ENCODE measurements at places on chromosomes 11 and 22. TPM values are rescaled to one million over a fixed set of nuclear protein-coding genes. Genes with fewer than 3 reads are reported as not detected.

The ANO3 gene
- total RNA-seq = not detected

The VSIG10L2 gene
- not detected for total RNA-seq

The PEX16 gene
- 31.3 TPM for total RNA-seq

- H3K36me3 ChIP-seq = peaks cover 6% of the 10 kb centered on the region
- H3K4me3 ChIP-seq = no peak overlapping the region
- DNase-seq = no peak
- no peak overlapping the region for H3K27ac ChIP-seq
- H3K4me1 ChIP-seq = peaks cover 13% of the 10 kb centered on the region
Measured at GRCh38 chr11:119610836-119611426, 118.1 kb downstream of the NECTIN1 start.

- peaks cover 11% of the 10 kb centered on the region for H3K27me3 ChIP-seq
- peak overlapping the region; percentile 67 for H3K27ac ChIP-seq
- no peak for DNase-seq
- H3K36me3 ChIP-seq = peaks cover 29% of the 10 kb centered on the region
Measured at GRCh38 chr11:12853652-12854296, 155.3 kb upstream of the RASSF10 start.

The BATF2 gene
- total RNA-seq = 0.28 TPM

The PATE4 gene
- total RNA-seq = not detected

- H3K4me3 ChIP-seq = no peak overlapping the region
- DNase-seq = no peak
Measured at GRCh38 chr11:115718945-115719344, 214.7 kb upstream of the CADM1 start.

The PNPLA5 gene
- not detected for total RNA-seq

GRCh38 chr11:70338594-70338993 is 59.7 kb upstream of the CTTN start:
- H3K36me3 ChIP-seq = peaks cover 34% of the 10 kb centered on the region
- peaks cover under 1% of the 10 kb centered on the region for H3K4me1 ChIP-seq
- no peak overlapping the region for H3K4me3 ChIP-seq
- H3K27ac ChIP-seq = no peak overlapping the region
- no peaks in the 10 kb centered on the region for H3K27me3 ChIP-seq

DNA sequence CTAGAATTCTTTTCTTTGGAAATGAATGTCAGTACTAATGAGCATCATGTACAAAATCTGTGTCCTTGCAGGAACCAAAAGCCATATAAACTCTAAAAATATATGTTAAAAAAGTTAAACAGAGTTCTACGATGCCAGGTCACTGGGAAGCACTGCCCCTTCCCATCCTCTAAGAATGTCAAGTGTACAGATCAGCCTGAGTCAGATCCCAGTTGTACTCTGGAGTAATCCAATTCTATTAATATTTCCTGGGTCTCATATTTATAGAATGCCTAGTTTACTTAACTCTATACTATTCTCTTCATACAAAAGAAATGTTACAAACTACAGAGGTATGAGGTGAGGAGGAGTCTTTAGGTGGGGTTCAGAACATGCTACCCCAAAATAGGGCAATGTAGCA is 460.1 kb downstream of the DLG2 start:
- DNase-seq = no peak
- peaks cover 18% of the 10 kb centered on the region for H3K4me1 ChIP-seq

- DNase-seq = no peak
- H3K36me3 ChIP-seq = no peaks in the 10 kb centered on the region
- H3K27me3 ChIP-seq = peaks cover 13% of the 10 kb centered on the region
- H3K27ac ChIP-seq = no peak overlapping the region
- H3K4me1 ChIP-seq = peaks cover 5% of the 10 kb centered on the region
Measured at GRCh38 chr11:16958833-16959232, 55.4 kb downstream of the PLEKHA7 start.

DNA sequence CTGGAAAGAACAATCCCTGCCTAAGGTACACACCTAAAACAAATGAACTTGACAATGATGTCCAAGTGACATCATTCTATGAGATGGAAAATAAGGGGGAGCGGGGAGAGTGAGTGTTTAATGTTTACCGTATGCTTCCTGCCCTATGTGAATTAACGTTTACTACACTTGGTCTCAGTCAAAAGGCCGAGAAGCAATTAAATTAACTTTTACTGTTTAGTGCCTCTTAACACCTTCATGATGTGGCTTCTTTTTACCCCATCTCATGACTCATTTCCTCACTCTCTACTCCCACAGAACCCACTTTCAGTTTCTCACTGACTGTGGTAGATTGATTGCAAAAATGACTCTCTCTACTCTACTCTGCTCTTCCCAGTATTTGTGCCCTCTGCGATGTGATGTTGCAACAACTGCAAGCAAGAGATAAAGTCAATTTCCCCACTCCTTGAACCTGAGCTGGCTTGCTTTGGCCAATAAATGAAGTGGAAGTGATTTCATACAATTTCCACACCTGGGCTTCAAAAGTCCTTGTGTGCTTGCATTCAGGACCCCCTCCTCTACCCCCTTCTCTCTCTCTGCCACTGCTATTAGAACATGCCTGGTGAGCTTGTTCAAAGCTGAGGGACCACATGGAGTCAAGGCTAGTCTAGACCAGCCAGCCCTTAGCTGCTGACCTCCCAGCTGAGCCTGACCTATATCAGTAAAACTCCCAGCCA is 11.6 kb upstream of the ALKBH3 start:
- peak; percentile 64 for DNase-seq
- peaks cover 15% of the 10 kb centered on the region for H3K27me3 ChIP-seq
- peak overlapping the region; percentile 55 for H3K27ac ChIP-seq
- H3K4me3 ChIP-seq = peak overlapping the region; percentile 66
- H3K4me1 ChIP-seq = peaks cover 28% of the 10 kb centered on the region

DNA sequence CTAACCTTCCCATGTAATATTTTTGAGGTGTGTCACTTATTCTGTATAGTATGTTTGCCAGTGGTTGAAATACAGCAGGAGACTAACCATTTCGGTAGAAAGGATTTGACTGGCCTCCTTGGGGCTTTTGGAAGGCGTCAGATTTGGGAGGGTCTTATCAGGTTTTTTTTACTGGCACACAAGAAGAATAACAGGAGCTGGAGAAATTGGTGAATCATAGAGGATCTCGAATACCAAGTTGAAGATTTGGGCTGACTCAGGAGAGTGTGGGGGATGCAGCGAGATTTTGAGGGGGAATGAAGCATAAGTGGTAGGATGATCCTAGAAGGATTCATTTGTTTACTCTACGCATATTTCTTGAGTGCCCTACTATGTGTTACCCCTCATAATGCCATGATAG is 200.5 kb downstream of the DDX10 start:
- H3K27me3 ChIP-seq = peaks cover 1% of the 10 kb centered on the region
- peak overlapping the region; percentile 18 for H3K4me3 ChIP-seq
- peak overlapping the region; percentile 19 for H3K27ac ChIP-seq
- H3K4me1 ChIP-seq = peaks cover 51% of the 10 kb centered on the region
- DNase-seq = no peak
- peaks cover 11% of the 10 kb centered on the region for H3K36me3 ChIP-seq

- no peak for DNase-seq
- H3K4me3 ChIP-seq = no peak overlapping the region
- H3K27ac ChIP-seq = 0 out of 2 replicates have a peak overlapping the region, but pooled peaks have one; percentile 6
- peaks cover 21% of the 10 kb centered on the region for H3K36me3 ChIP-seq
Measured at GRCh38 chr22:42972649-42973535, 42.1 kb downstream of the PACSIN2 start.

The ALDH3B2 gene
- total RNA-seq = not detected

Measured in HFFc6 (cell line).